ENCODE measurements at places on chromosomes 5 and 9. TPM values are rescaled to one million over a fixed set of nuclear protein-coding genes. Genes with fewer than 3 reads are reported as not detected.

Gene PCDHB10
- total RNA-seq: 0.23 TPM

Gene MARCOL
- total RNA-seq: not detected

Gene CCL28
- 0.25 TPM for total RNA-seq

DNA sequence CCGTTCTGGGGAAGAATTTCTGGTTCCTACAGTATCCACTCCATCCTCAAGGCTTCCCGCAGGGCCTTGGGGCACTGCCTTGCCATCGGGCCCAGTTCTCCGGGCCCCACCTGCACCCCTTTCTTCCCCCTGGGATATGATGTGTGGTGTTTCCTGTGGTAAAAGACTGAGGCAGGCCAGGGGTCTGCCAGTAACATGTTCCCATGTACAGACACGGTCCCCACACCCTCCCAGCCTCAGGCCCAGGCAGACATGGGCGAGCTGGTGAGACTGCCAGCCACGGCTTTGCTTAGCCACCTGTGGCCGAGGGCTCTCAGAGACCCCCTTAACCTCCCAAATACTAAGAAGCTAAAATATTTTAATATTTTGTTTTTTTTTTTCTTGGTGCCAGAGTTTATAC is 46.0 kb downstream of the NDST1 start:
- no peak overlapping the region for H3K4me3 ChIP-seq
- H3K36me3 ChIP-seq: peaks cover 49% of the 10 kb centered on the region
- H3K4me1 ChIP-seq: peaks cover 17% of the 10 kb centered on the region
- H3K27ac ChIP-seq: no peak overlapping the region

DNA sequence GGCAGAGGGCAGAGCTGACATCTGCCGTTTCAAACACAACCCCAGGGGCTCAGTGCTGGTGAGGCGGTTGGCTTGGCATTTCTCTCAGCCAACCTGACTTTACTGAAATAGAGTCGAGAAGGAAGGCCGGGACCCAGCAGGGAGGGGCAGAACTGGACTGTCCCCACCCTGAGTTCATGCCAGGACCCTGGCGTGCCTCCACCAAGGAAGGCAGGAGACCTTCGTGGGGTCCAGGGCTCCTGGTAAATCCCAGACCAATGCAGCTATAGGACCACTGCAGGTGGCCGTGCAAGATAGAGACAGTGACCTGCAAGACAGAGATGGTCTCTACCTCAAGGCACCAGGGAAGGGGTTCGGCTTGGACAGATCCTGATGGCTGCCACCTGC is 132.9 kb downstream of the ROR2 start:
- H3K4me3 ChIP-seq: no peak overlapping the region
- DNase-seq: no peak
- H3K27ac ChIP-seq: no peak overlapping the region
